PC-3 (cell line): ENCODE measurements at places on chromosomes 12 and 14.

- DNase-seq, result no peak
These were observed 27.8 kb downstream of the NOPCHAP1 start for GRCh38 chr12:105013892-105014291.

GRCh38 chr12:10718279-10718821 lies 4.8 kb downstream of the YBX3 start:
- peak; percentile 44 for DNase-seq

- no peak for DNase-seq
These were observed 254.8 kb downstream of the PRKD1 start for GRCh38 chr14:29672831-29673230.

- DNase-seq, result no peak
These were observed 9.0 kb upstream of the YLPM1 start for GRCh38 chr14:74754157-74754556.

- DNase-seq, result no peak
These were observed 52.1 kb downstream of the EID3 start for GRCh38 chr12:104355630-104356029.

GRCh38 chr14:74619672-74620131 lies 7.7 kb upstream of the LTBP2 start:
- DNase-seq, result peak; percentile 63

- DNase-seq, result no peak
These were observed 44.8 kb upstream of the METAP2 start for GRCh38 chr12:95429172-95429510.

DNA sequence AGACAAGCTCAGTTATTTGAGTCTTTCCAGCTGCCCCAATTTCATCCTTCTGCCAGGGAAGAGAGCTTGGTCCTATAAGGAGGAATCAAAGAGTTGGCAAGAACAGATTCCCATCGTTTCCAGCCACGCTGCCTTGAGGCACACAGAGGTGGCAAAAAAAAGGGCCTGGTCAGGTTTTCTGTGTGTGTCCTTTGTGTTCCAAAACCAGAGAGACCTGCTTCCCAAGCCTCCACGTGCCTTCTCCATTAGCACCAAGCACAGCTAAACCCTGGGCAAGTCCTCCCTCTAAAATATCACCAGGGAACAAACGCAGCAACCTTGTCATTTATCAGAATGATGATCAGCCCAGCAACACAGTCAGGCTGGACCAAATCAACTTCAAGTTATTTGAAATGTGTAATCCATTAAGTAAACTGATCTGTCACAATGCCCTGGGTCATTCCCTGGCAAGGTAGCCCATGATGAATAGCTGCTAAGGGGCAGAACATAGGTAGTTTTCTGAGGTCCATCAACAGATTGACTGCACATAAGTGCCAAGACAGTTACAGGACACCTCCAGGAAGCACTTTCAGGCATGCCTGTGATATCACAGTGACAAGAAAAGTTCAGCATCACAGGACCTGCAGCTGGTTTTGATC lies 28.6 kb upstream of the C12orf42 start:
- no peak for DNase-seq

DNA sequence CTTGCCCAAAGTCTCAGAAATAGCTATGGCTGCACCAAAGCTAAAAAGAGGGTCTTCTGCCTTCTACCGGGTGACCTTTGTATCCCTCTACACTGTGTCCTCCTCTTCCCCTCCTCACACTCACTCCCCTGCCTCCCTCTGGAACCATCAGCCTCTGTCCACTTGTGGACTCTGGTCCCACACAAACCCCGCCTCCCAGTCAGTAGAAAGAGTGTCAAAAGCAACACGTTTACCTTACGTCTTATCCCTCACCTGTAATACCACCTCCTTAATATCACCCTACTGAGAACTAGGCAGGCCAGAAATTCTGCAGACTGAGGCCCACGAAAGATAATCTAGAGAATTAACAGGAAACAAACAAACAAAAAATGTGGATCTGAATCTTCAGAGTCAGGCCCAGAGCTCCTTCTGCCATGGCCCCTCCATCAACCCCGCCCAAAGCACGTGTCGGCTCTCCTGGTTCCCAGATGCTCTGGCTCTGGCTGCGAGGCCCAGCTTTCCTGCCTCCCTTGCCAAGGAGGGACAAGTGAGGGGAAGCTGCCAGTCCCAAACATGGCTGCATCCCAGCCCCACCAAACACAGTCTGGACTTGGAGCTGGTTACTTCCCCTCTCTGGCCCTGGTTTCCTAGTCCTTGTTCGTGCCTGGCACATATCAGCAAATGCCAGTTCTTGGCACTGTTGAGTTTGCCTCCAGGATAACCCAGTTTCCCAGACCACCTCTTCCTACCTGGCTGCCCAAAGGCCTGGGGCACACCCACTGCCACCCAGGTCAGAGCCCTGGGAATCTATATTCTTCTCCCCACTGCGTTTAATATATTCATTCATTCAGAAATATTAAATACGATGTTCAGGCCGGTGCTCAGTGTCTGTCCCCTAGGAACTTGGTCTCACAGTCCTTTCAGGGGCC lies 2.7 kb downstream of the ACTN1 start:
- no peak for DNase-seq

DNA sequence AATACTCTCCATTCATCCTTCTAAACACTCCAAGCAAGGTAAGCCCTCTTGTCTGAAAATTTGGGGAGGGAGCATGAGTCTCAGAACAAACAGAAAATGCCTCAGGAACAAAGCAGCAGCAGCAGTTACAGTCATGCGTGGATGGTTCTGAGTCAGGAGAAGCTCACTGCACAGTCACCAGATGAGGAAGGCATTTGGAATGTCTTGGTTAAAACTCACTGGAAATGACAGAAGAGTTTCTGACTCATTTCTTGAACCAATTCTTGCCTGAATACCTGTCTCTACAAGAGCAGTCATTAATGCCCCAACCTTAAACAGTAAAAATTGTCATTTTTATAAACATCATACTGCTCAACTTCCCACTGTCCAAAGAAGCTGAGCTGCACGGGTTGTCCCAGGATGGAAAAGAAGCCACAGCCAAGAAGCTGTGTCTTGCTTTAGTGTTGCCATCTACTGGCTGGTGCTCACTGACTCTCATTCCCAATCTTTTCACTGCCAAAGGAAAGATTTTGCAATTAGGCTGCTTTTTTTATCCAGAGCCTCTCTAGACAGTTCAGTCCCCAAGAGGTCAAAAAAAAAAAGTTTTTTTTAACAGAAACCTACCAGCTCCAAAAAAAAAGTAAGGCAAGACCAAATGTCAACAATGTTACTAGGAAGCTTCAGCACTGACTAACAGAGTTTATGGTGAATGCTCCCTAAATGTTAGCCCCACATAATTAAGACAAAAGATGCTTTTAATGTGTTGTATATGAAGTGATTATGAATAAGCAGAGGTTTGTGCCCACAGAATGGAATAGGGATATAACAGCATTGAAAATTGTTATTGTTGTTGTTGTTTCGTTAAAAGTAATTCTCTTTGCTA lies 40.4 kb downstream of the KICS2 start:
- peak; percentile 99 for DNase-seq
